ENCODE measurements at places on chromosomes 7 and 10.
A peak's percentile ranks its signal among the peaks of the same experiment; 100 is the strongest.

DNA sequence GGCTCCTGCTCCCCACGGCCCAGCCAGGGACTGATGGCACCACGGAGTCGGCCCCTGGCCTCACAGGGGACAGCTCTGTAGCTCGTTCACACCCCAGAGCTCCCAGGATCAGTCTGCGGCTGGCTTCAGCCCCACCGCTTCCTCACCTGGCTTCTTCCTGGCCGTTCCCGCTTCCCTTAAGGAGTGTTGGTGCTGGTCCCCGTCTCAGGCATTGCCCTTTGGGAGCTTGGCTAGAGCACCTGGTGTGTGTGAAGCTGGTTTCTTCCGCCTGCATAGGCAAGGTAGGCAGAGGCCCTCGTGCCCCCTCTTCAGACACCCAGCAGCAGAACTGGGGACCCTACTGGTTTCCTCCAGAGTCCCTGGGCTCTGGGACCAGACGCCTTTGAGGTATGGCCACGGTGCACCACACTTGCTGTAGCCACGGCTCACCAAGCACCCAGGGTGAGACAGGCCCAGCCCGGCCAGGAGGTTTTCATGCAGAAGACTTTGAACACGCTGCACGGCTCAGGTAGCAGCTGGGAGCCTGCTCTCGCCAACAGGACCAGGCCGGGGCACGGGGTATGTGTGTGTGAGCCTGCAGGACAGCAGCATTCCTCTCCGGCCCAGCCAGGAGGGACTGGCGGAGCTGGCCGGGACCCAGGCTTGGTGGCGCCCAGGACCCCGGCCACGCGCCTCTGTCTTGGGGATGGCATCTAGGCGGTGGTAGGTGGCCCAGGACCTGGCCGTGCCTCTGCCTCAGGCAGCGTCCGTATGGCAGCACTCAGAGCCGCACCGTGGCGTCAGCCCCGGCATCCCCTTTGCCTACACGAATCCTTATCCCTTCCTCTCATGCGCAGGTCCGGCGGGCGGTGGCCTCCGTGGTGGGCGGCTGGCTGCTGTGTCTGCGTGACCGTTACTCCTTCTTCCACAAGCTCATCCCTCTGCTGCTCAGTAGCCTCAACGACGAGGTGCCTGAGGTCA lies 13.2 kb upstream of the PRKAR1B start:
- no peak for DNase-seq

- DNase-seq, result no peak
These were observed 26.0 kb downstream of the LARP4B start for GRCh38 chr10:905503-905902.

GRCh38 chr10:88687853-88688467 lies 18.1 kb upstream of the LIPK start:
- DNase-seq, result no peak

GRCh38 chr7:74404741-74405140 lies 49.0 kb upstream of the GTF2IRD1 start:
- no peak for DNase-seq

- DNase-seq, result peak; percentile 55
These were observed 37.2 kb upstream of the PCBD1 start for GRCh38 chr10:70925377-70926225.

DNA sequence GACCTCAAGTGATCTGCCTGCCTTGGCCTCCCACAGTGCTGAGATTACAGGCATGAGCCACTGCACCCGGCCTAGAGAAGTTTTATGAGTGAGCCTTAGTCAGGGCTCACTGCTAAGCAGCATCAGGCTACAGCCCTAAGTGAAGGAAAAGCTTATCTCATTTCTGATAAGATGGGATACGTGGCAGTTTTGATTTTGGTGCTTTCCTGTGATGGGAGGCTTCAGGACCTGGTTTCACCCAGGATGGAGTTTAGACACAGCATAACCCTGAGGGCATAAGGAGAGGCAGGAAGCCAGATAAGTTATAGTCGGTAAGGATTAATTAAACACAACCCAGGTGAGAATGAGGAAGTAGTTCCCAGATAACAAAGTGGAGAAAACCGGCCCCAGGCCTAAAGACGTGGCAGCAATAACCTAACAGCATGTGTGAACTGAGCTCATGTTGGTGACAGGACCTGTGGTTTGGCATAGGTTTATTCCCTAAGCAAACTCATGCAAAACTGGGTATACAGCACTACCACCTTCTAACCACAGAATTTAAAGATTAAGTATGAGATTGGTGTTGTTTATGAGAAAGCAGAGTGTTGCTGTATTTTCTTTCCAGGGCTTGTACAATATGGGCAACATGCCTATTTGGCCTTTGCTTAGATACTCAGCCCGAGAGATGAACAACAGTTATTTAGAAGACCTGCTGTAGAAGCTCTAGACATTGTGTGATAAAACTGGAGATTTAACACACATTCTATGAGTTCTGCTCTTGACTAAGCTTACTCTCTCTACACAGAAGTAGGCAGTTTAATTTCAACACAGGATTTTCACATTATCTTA lies 119.4 kb downstream of the COL28A1 start:
- no peak for DNase-seq

- no peak for DNase-seq
These were observed 31.0 kb downstream of the CYP3A5 start for GRCh38 chr7:99648843-99649242.

GRCh38 chr7:11833431-11833830 lies 1.4 kb upstream of the THSD7A start:
- DNase-seq, result no peak

- no peak for DNase-seq
These were observed 134.4 kb downstream of the ATXN7L1 start for GRCh38 chr7:105741982-105742381.

GRCh38 chr7:37432281-37432920 lies 16.3 kb downstream of the ELMO1 start:
- no peak for DNase-seq

DNA sequence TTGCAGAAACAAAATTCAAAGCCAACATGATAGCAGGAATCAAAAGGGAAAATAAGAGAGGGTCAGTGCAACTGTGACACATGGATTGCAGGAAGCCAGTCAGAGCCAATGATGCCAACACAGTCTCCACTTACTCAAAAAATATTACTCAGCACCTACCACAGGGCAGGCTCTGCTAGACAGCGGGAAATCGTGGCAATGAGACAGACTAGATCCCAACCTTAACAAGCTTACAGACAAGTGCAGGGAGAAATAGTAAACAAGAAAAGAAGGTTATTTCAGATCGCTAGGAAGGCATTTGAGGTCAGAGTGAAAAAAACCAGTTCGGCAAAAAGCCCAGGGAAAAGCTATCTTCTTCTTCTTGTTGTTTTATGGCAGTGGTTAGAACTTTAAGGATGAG lies 45.2 kb upstream of the NPFFR1 start:
- DNase-seq, result no peak

- DNase-seq, result peak; percentile 1
These were observed at the start of gene GPR37 for GRCh38 chr7:124765401-124766352. Gene GPR37, minus strand, starts transcription at chr7:124765792. Its CDS starts 816 bp downstream, at chr7:124764976.

DNA sequence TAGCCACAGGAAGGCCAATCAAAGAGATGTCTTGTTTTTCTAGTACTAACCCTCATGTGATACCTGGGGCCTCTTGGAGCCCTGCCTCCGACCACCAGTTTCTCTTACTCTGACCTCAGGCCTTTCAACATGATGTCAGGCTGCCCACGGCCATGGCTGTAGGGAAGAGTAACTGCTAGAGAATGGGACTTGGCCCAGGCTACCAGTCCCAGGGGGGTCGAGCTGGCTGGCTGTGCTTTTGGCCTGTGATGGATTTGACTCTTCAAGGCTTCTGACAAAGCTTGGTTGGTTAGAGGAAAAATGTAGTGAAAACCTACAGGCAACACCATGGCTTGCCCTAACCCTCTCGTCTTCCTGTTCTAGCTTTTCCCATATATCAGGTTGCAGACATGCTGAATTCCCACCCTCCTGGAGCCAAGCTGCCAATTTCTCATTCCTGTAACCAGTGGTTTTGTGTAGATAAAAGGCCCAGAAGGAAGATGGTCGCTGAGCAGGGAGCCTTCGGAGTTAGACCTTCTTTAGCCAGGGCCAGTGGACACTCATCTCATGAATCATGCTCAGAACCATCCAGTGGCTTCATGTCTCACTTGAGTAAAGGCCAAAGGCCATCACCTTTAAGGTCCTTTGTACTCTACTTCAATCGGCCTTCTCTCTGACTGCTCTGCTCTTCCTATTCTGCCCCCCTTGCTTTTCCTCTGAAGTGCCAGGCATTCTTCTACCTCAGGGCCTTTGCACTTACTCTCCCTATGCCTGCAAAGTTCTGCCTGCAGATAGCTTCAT lies 19.7 kb downstream of the SUFU start:
- no peak for DNase-seq

- DNase-seq, result no peak
These were observed 18.2 kb downstream of the DNAJC12 start for GRCh38 chr10:67819768-67820204.

- DNase-seq, result no peak
These were observed 3.3 kb downstream of the MAPK8 start for GRCh38 chr10:48309711-48310226.

DNA sequence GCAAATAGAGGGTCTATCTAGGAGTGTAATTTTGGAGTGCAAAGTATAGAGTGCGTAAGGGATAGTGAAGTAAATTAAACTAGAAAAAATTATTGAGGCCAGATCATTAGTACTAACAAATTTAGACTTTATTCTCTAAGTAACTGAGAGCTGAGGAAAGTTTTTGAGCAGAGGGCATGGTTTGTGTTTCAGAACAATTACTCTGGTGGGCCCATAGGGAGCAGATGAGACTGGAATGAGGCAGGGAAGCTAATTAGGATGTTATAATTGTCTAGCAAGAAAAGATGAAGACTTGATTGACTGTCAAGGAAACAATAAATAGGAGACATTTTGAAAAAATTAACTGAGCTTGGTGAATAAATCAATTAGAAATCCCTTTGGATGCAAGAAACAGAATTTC lies 37.8 kb upstream of the IMMP2L start:
- DNase-seq, result no peak

DNA sequence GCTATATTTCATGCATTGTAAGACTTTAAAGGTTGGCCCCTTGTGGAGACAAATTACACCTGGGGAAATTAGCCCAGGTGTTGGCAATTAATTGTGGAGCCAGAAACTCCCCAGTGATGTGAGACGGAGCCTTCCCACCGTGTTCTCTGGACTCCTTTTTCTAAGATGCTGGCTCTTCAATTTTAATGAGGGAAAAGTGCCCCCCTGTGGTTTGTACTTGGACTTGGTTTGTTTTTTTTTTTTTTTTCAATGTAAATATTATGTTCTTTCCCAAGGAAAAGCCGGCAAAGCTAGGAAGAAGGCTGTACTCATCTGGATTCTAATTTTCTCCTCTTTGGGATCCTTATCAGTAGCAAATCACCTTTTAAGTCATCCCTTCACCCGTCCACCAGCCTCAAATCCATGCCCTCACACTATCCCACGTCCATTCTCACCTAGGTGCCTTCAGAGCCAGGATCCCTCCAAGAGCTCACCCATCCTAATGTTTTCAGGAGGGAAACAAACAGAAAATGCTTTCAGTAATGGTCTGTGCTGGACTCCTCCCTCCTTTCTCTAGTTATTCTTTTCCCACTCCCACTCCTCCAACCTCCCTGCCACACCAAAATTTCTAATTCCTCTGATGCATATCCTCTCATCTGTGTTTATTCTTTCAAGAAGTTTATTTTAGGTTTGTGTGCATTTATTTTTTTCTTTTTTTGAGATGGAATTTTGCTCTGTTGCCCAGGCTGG lies 20.4 kb upstream of the ST8SIA6 start:
- DNase-seq, result no peak

DNA sequence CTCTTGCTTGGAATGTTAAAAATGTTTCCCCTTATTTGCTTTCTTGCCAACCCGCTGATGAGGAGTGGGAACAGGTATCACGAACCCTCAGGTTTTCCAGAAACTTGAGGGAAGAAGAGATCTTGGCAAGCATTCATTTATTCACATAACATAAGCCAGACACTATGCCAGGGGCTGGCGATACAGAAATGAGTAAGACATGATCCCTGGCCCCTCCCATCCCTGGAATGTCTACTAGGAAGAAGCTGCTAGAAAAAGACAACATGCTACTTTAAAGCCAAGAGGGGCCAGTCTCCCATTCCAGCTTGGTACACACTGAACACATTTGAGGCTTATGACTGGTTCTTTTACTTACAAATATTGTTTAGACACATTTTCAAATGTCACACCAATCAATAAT lies 26.4 kb downstream of the SLC35B4 start:
- DNase-seq, result no peak

DNA sequence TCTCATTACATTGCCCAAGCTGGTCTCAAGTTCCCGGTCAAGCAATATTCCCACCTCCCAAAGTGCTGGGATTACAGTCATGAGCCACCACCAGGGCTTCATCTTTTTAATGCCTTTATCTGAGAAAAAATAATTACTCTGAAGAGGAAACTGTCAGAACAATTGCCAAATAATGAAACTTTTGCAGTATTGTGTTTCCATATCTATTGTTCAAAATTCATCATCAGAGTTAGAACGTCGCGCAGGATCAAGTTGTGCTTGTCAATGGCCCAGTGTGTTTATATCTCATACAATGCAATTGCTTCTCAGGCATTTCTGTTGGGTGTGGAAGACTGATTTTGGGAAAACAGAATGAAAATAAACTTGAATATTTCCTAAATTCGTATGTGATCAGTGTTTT lies 143.1 kb downstream of the ARID5B start:
- no peak for DNase-seq

- no peak for DNase-seq
These were observed 43.2 kb downstream of the AKR1B1 start for GRCh38 chr7:134415700-134416099.

DNA sequence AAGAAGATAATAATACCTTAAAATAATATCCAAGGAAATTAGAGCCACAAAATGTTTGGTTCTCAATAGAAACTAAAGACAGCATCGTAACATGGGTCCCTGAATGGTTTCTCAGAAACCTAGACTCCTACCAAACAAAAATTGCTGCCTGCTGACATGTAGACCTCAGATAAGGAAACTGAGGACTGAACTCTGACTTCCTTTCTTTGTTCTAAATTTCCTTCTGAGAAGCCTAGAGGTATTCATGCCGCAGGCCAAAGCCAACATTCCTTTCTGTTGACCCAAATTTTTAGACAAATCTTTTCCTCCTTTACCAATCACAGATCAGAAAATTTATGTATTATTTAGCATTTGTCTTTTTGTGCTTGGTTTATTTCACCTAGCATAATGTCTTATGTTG lies 816.7 kb upstream of the PHF14 start:
- DNase-seq, result no peak

GRCh38 chr10:100734295-100735086 lies 10.9 kb upstream of the PAX2 start:
- no peak for DNase-seq

DNA sequence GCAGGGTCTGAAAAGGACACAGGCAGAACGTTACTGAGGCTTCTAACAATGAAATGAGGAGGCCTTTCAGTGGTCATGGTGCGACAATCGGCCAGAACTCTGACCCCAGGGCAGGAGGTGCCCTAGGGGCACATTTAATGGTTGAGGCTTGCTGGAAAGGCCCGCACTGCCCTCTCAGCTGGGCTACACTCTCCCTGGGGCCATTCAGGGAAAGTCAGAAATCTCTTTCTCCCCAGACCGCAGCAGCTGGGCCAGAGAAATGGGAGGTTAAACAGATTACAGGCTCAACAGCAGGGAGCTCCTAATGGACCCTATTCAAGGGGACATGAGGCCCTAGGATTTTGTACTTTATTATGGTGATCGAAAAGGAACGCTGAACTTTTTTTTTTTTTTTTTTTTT lies 85.6 kb upstream of the FGFR2 start:
- no peak for DNase-seq

- no peak for DNase-seq
These were observed 67.2 kb downstream of the SKIDA1 start for GRCh38 chr10:21458126-21458871.

- DNase-seq, result no peak
These were observed 10.2 kb downstream of the GIGYF1 start for GRCh38 chr7:100683659-100684533.
